ENCODE measurements at places on chromosomes 12 and 14.

GRCh38 chr12:52216807-52217206 is 16.2 kb upstream of the KRT7 start:
- no peak for DNase-seq

DNA sequence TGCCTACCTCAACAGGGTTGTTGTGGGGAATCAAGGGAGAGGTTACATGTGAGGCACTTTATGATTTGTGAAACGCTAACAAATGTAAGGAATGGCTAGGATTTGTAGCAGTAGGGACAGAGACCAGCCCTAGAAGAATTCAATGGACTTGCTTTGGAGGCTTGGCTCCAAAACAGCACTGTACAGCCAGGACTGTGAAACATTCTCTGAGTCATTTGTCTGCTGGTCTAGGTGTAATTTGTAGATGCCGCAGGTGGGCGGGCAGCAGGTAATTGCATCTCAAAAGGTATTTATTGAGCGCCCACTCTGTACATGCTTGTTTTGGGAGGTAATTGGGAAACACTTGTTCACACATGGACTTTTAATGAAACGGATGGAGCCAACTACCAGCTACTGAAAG is 11.4 kb downstream of the SLC7A8 start:
- no peak for DNase-seq

- no peak for DNase-seq
Measured at GRCh38 chr14:36270191-36270590, 50.2 kb downstream of the MBIP start.

- DNase-seq = no peak
Measured at GRCh38 chr14:105502446-105503295, 11.6 kb downstream of the TEDC1 start.

GRCh38 chr14:21068521-21069387 is 1.4 kb upstream of the ARHGEF40 start:
- DNase-seq = peak; percentile 68

- no peak for DNase-seq
Measured at GRCh38 chr12:92465786-92466295, 236.9 kb upstream of the PLEKHG7 start.

DNA sequence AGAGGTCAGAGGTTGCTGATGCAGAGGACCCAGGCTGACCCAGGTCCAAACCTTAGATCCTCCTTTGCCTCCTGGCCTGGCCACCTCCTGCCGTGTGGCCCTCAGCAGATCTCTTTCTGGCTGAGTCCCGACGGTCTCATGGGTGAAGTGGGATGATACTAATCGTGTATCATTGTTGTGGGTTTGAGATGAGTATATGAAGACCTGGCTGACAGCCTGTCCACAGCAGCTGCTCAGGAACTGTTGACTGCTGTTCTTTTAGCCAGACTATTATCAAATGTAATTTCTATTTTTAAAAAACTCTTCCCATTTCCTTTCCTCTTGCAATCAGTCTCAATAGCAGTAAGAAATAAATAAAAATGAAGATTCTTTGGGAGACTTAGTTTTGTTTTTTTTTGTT is 45.6 kb downstream of the ANKRD9 start:
- DNase-seq = no peak

GRCh38 chr12:110379631-110380030 is 23.9 kb downstream of the ANAPC7 start:
- no peak for DNase-seq

GRCh38 chr14:21933681-21934080 is 260.1 kb upstream of the OR4E1 start:
- no peak for DNase-seq

DNA sequence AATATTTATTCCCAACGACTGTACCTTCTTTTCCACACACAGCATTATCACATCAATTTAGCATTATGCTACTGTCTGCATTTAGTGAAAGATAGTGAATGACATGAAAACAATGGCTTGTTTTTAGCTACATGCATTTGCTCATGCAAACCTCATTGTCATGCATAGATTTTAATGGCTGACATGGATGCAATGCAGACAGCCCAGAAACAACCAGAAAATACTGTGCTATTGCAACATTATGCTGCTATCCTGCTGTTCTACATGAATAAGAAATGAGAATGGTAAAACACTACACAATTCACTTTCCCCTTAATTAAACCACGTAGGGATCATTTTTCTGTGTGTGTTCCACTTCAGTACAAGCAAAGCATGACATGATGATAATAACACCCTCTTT is 90.8 kb downstream of the LIN7A start:
- DNase-seq = no peak

- no peak for DNase-seq
Measured at GRCh38 chr12:46907791-46908190, 82.0 kb upstream of the SLC38A4 start.

DNA sequence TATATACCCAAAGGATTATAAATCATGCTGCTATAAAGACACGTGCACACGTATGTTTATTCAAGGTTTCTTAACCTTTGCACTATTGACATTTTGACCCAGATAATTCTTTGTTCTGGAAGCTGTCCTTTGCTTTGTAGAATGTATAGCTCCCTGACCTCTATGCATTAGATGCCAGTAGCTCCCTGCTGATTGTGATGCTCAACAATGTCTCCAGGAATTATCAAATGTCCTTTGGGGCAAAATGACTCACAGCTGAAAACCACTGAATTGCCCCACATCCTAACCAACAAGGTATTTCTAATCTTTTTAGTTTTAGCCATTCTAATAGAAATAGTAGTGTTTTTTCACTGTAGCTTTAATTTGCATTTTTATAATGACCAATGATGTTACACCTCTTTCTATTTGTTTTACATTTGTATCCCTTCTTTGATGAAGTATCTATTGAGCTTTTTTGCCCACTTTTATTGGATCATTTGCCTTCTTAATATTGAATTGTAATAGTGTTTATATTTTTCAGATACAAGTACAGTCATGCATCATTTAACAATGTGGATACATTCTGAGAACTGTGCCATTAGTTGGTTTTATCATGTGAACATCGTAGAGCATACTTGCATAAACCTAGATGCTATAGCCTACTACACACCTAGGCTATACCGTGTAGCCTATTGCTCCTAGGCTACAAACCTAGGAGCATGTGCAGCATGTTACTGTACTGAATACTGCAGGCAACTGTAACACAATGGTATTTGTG is 10.4 kb upstream of the NOPCHAP1 start:
- peak; percentile 80 for DNase-seq

DNA sequence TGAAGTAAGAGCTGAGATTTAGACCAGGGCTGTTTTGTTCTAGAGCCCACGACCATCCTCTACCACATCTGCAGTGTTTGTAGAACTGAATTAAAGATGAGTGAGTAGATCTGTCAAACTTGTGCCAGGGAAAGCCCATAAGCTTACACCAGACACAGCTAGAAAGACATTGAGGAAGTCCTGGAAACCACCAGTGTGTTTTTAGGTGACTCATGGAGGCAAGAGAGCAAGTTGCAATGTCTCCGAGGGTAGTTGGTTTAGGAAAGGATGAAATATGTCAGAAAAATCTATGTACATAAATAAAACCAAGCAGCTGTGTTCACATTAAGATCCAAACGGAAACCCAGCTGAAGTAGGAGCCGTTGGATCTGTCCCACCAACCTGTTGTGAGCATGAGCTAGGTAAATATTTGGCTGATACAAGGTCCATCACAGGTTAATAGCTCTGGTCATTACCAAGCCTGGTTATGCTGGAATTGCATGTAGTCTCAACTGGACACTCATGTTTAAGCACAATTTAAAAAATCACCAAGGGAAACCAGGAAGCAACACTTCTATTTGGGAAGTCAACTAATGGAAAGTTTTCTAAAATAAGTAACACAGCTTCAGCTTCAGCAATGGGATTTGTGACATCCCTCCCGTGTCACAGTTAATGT is 49.9 kb upstream of the PLEKHG3 start:
- peak; percentile 90 for DNase-seq

GRCh38 chr14:92263681-92264080 is 59.3 kb upstream of the SLC24A4 start:
- DNase-seq = no peak

DNA sequence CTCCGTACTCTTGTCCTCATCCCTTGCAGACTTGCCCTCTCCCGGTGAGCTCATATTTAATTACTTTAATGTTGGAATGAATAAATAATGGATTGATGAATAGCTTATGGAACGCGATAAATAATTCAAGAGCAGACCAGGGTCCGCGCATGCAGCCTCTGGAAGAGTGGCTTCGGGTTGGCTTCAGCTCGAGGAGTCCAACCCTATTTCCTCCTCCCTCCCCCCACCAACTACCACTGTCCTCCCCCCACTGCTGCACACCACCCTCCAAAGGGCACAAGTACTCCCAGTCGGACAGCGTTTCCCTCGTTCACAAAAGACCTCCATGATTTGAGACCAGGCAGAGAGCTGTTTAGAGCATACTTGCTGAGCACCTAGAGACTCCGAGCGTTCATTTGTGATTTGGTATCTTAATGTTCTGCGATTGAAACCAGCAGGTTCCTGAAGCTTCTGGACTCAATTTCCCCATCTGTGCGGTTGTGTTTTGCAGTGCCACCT is 647 bp upstream of the SIX1 start:
- DNase-seq = no peak

GRCh38 chr12:3315201-3315661 is 175.8 kb upstream of the PRMT8 start:
- DNase-seq = peak; percentile 28

GRCh38 chr14:69428289-69428998 is 30.0 kb downstream of the SLC39A9 start:
- DNase-seq = no peak

DNA sequence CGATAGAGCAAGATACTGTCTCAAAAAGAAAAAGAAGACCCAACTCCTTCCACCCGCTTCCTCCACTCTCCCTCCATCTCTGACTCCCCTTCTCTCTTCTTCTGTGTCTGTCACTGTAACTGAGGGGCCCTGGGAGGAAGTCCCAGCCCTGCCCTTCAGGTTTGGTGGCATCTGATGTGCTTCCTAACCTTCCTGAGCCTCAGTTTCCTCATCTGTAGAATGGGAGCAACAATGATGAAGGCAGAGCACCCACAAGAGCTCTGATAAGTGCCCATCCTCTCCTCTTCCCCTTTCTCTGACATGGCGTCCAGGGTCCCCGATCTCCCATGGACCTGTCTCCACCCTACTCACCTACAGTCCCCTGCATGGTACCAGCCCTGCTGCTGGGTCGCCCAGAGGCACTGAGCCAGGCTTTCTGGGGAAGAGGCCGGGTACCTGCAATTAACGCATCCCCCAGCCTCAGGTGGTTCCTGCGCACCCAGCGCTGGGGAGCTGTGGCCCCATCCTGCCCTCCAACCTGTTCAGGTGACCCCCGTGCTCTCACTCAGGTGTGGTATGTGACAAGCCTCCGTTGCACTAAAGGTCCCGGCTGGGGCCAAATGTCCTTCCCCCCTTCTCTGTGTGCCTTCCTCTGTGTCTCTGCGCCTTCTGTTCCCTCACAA is 13.2 kb downstream of the FOXN4 start:
- no peak for DNase-seq

DNA sequence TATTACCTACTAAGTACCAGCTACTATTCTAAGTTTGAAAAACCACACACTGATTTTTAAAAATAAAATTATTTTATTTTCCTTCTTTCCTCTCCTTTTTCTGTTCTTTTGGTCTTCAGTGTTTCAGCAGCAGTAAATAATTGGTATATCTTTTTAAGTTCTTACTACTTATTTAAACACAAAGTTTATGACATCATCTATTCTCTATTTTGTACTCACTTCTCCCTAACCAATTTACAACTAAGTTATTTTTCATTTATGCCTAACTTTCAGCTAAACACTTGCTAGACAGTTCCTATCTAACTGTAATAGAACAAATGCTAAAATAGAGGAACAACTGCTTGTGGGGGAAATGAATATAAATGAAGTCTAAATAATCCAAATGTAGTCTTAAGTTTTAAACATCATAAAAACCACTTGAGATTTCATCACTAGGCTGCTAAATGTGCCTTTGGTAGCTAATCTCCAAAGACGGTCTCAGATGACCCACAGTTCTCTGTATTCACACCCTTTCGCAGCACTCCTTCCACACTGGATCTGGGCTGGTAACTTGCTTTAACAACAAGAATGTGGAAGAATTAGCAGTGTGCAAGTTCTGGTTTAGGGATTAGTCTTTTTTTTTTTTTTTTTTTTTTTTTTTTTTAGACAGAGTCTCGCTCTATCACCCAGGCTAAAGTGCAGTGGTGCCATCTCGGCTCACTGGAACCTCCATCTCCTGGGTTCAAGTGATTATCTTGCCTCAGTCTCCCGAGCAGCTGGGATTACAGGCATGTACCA is 41.0 kb downstream of the TFCP2 start:
- no peak for DNase-seq

GRCh38 chr14:102898298-102898697 is 24.2 kb upstream of the AMN start:
- no peak for DNase-seq

DNA sequence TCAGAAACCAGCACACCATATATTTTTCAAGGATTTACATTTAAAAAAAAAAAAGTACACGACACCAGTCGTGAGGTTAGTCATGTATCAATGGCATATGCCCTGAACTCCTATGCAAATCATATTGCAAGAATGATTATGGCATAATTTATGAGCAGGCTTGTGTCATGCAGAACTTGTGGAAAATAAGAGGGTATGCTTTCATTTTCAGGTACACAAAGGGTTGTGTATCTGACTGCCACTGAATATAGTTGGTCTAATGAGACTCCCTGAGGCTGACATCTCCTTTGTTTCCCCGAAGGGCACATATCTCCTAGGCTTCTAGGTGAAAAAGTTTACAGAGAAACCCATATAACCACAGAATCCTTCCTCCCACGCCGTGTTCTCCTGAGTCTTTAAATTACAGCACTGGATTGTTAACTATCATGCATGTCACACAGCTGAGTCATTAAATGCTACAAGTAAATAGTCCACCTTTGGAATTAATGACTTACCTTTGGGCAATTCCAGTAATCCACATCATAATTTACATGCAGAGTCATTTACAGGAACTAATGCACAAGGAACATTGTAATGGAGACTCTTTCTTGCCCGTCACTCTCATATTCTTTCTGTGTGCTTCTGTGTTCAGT is 356.7 kb upstream of the DIO2 start:
- peak; percentile 50 for DNase-seq

DNA sequence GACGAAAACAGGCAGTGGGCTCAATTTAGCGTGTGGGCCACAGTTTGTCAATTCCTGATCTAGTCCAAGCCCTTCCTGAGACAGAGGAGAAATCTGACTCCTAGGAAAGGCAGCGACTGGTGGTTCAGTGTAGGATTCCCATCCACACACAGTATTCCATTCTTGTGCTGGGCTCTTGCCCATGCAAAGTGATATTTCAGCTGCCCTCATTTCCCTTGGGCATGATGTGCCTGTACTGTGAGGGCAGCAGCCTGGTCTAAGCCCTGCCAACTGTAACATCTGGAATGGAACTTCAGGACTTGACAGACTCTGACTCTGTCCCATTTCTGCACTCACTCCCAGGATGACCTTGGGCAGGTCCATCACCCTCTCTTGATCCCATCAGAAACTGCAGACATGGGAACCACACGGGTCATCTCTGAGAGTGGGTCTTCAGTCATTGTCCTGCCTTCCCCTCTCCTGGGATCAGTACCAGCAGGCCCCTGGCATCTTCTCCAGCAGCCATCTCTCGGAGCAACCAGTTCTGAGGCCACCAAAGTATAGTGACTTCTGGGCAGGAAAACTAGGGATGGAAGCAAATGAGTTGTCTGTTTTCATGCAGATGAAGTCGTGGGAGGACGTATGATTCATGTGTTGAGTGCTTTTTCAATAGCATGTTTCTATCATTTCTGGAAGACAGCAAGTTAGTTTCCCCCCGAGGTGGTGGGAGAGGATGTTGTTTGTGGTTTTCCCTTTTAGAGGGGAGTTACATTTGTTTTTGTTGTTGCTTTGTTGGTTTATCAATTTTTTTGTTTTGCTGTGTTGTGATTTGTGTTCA is 54.2 kb upstream of the BCL2L14 start:
- DNase-seq = no peak
